ENCODE measurements at places on chromosomes 5 and 9.

- no peak for DNase-seq
These were observed 272.8 kb downstream of the ICE1 start for GRCh38 chr5:5695266-5695665.

GRCh38 chr9:31323726-31324444, 1060.6 kb upstream of the ACO1 start:
- no peak for DNase-seq

GRCh38 chr9:112021742-112022141, 125.1 kb downstream of the UGCG start:
- DNase-seq, result no peak

GRCh38 chr9:127131871-127132270, 9.4 kb upstream of the ANGPTL2 start:
- no peak for DNase-seq

- DNase-seq, result no peak
These were observed 3.5 kb upstream of the ZNF618 start for GRCh38 chr9:113872485-113873143.

- no peak for DNase-seq
These were observed 20.7 kb downstream of the BRD3 start for GRCh38 chr9:134046894-134047681.

DNA sequence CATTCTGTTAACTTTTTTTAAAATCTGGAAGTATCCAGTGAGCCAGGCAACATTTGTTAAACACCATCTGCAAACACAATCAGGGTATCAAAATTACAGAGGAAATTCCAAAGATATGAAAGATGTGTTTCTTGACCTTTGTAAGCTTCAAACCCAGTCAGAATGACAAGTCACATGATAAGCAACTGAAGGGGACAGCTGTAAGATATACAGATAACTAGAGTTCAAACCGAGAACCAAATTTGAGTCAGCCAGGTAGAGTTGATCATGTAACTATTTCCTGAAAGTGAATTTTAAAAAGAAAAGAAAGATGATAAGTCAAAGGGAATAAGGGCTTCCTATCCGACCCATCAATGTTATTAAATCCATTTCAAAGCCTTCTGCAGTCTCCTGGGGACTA, 196.2 kb downstream of the DEPDC1B start:
- DNase-seq, result no peak

GRCh38 chr5:15995341-15996052, 184.1 kb downstream of the MARCHF11 start:
- no peak for DNase-seq

GRCh38 chr5:112121258-112121657, 297.8 kb downstream of the EPB41L4A start:
- no peak for DNase-seq

DNA sequence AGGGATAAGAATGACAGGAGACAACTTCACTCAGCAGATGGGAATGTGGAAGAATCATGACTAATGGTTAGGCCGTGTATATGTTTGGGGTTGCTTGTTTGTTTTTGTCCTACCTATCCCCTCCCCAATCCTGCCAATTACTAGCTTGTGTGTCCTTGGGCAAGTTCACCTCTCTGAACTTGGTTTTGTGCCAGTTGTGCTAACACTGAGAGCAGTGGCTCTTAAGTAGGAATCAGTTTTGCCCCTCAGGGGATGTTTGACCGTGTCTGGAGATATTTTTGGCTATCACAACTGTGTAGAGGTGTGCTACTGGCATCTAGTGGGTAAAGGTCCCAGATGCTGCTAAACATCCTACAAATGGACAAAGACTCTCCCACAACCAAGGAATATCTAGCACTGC, 287.0 kb downstream of the DMRT2 start:
- DNase-seq, result no peak

DNA sequence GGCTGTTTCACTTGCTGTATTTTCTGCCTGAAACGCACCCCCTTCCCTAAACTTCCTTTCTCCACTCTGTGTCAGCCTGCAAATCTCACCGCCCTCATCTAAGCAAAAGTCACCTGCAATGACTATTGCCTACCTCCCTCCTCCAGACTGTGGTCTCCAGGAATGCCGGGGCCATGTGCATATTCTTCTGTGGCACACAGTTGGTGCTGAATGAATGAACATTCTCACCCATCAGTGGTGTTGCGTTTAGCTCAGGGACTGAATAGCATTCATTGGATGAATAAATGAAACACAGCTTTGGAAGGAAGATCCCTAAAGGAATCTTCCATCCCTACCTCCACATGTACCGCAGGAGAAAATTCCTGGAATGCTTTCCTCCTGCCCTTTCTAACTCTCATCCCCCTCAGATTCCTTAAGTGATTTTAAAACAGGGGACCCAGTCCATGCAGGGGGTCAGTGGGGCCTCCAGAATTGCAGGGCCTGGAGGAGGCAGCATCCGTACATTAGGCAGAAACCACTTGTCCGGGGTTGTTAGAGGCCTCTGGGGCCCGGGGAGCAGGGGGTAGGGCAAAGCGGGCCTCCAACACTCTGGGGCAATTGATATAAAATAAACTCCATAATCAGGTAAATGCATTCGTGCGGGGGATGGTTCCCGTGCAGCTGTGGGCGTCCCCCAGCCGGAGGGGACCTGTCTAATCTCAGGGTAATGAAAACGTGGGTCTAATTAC, 28.3 kb upstream of the PTGS1 start:
- no peak for DNase-seq

GRCh38 chr5:123452401-123452800, 29.2 kb upstream of the CEP120 start:
- no peak for DNase-seq

- no peak for DNase-seq
These were observed 59.3 kb upstream of the MYO10 start for GRCh38 chr5:16995372-16995771.

- no peak for DNase-seq
These were observed 39.7 kb upstream of the SPRY4 start for GRCh38 chr5:142364251-142365145.

GRCh38 chr5:143527808-143528207, 124.3 kb upstream of the NR3C1 start:
- DNase-seq, result no peak

DNA sequence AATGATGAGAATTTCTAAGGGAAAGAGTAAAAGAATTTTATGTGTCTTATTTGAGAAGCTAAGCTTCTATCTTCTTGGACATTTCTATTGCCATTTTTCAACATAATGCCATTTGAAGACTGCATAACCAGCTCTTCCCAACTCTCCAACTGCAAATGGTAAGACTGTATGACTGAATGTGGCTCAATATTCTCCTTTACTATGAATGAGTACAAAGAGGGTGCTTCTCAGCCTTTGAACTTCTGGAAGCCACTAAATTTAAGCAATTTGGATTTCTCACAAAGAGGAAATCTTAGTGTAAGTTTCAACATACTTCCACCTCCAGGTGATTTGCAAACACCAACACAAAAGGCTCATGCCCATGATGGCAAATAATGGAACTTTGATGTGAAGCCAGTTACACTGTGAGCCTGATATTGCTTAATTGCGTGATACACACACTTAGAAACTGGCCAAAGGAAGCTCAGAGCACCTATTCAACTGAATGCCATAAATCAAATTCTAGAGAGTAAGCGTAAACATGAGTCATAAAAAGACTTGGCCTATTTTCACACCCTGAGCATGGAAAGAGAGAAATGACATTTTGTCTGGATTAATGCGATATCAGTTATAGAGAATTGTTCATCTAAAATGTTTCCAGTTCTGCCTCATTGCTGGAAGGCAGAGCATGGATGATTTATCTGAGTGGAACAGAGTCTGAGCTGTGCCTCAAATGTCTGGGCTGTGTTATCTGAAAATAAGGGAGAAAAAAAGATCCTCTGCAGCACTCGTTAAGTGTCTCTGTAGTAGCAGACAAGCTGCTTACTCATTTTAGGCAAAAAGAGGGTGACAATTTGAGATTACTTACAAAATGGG, 145.3 kb downstream of the PLK2 start:
- no peak for DNase-seq

GRCh38 chr9:38101423-38101822, 32.4 kb upstream of the SHB start:
- no peak for DNase-seq

- no peak for DNase-seq
These were observed 380.6 kb downstream of the ADGRV1 start for GRCh38 chr5:90939211-90939610.

DNA sequence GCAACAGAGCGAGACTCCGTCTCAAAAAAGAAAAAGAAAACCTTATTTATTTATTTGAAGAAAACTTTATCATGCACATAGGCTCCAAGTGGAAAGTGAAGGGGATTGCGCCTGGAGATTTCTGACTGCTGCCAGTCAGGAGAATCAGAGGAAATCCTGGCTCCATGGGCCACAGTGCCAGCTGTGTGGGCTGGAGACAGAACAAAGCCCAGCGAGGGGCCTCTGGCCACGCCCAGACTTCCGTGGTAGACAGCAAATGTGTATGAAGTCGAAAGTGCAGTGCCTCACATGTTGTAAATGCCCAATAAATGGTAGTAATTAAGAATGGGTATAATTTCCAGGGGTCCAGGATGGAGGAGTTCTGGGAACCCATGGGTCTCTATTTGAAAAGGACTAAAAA, 75.8 kb upstream of the WWC1 start:
- no peak for DNase-seq

DNA sequence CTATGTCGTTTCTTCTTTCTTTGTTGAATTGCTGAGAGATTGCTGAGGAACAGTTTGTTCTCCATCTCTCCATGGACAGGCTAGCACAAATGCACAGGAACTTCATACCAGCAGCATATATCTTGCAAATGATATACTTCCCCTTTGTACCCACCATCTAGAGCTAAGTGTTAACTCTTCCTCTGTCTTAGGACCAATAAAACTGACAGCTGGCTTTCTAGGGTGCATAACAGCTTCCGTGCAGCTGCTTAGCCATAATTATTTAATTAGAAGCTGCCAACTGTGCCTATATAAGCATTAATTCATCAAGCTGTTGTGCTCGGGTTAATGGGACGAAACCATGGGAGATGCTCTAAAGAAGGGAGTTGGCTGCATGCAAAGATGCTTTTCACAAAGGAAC, 38.7 kb downstream of the KCTD16 start:
- DNase-seq, result no peak

- DNase-seq, result no peak
These were observed 5.5 kb upstream of the CPEB4 start for GRCh38 chr5:173882632-173883031.

DNA sequence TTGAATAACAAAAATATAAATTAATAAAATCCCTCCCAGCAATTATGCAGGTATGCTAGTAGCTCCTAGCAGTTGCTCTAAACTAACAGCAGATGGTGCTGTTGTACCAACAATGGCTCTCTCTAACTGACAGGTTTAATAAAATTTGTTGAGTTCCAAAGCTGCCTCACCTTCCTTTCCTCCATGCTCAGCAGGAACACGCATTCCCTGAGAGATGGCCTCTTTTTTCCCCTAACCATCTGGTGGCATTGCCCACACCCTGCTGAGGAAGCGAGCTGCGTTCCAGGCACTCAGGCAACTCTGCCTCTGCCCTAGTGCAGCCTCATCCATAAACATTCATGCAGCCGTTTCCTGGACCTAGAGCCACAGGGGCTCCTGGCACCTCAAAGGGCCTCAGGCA, 106.2 kb downstream of the KLHL3 start:
- DNase-seq, result no peak

GRCh38 chr5:134189031-134189430, 12.3 kb upstream of the SKP1 start:
- DNase-seq, result no peak

DNA sequence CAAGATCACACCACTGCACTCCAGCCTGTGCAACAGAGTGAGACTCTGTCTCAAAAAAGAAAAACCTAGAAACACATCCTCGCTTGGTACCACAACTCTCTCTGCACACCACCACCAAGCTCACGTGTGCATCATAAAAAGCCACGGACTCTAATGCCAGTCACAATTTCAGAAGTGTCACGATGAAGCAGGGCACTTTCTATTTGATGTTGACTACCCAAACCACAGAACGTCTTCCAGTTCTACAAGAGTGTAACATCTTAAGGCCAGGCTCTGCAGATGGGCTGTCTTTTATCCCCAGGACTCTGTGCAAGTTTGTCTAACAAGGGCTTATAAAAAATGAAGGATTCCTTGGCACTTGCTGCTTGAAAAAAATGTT, 22.9 kb downstream of the GFPT2 start:
- DNase-seq, result no peak

DNA sequence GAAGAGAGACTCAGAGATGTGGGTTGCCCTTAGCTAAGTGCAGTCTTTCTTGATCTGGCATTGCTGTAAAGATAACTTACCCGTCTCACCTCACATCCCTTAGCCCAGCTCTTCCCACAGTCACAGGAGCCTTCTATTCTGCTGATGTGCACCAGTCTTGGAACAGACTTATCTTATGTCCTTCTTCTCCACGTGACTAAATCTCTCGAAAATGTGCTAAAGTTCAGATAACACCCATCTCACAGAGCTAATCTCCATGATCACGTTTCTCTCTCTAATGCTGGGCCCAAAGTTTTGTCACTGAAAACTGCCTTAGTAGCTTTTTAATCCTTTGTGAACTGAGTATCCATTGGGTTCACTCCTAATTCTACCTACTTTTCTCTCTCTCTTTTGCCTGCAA, 16.7 kb downstream of the SLC36A1 start:
- no peak for DNase-seq

DNA sequence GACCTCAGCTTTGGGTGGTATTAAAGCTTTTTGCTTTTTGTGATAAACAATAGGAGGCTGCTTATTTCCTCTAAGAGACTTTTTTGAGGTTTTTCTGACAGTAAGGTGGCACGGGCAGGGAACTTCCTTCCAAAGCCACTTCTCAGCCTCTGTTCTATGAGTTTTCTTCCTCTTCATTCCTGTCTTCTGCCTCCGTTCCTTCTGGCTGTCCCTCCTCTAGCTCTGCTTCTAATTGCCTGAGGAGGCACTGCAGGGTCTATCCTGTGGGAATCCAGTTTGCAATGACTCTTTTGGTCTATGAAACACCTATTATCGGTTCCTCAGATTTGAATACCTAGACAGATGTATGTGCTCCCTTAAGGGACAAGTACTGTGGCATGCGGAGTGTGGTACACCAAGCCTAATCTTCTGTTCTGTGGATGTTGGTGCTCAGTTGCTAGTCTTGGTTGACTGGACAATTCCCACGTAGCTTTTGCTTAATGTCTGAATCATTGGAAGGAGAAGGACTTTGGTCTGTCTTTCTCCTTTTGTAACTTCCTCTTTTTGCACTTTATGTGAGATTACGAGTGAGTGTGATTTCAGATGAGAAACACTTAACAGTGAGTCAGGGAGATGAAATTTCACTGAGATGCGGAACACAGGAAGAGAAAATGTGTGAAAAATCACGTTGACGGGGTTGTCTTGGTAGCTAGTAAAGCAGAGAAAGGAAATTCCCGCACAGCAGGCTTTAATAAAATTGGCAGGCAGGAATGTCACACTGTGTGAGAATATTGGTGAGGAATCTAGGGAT, 305.2 kb downstream of the EFNA5 start:
- DNase-seq, result no peak

Data from activated effector memory CD4-positive, alpha-beta T cell treated with Interleukin-2 at 50 U/mL for 16 hours (primary cell).